IPS DF 6.9 (cell line): ENCODE measurements at places on chromosomes 12 and 14.

GRCh38 chr14:104932676-104933631 is 8.3 kb downstream of the PLD4 start:
- H3K36me3 ChIP-seq: no peaks in the 10 kb centered on the region
- H3K27ac ChIP-seq: no peak overlapping the region
- peak overlapping the region; percentile 40; the same call in 1 of the 2 replicates for H3K4me3 ChIP-seq
- peaks cover 30% of the 10 kb centered on the region for H3K27me3 ChIP-seq

- no peak for DNase-seq
- no peak overlapping the region for H3K27ac ChIP-seq
- no peak overlapping the region for H3K4me3 ChIP-seq
- no peaks in the 10 kb centered on the region for H3K36me3 ChIP-seq
Measured at GRCh38 chr14:86357119-86357518, 827.2 kb downstream of the FLRT2 start.

DNA sequence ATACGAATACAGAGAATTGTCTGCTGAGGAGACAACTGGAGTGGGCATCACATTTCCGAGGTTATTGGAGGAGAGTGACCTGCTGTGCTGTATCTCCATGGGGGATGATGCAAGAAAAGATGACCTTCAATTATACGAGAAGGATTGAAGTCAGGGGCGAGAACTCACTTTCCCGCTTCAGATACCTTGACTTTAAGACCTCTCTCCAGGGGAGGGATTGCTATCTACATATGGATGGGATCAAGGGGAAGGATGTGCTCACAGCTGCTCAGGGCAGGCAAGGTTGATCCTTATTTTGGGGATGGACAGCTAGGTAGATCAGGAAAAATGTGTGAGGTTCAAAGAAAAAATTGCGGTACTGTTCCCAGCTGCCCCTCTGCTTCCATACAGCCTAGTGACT is 24.4 kb downstream of the NEUROD4 start:
- no peaks in the 10 kb centered on the region for H3K36me3 ChIP-seq
- H3K4me1 ChIP-seq: peaks cover 2% of the 10 kb centered on the region; the same call in 1 of the 2 replicates
- no peak for DNase-seq
- H3K27me3 ChIP-seq: no peaks in the 10 kb centered on the region

- H3K36me3 ChIP-seq: no peaks in the 10 kb centered on the region
- no peak overlapping the region for H3K4me3 ChIP-seq
- H3K4me1 ChIP-seq: peaks cover 14% of the 10 kb centered on the region
- H3K27ac ChIP-seq: no peak overlapping the region
Measured at GRCh38 chr12:4448371-4448940, 2.8 kb upstream of the FGF6 start.

DNA sequence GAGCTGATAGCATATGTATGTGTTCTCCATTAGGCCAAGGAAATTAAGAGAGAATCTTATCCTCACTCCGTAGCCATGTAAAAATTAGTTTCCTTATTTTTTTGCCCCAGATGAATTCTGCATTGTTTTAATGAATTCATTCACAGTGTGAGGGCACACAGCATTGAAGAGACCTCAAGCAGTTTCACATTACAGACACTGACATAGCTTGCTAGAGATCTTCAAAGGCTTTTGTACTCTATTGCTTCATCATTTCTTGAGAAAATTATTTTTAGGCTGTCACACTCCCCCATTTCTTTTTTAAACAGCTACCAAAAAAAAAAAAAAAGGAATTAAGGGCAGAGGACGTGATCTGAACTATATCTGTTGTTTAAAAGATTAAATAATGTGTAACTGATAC is 251.1 kb downstream of the BCAT1 start:
- H3K27ac ChIP-seq: no peak overlapping the region
- no peak for DNase-seq
- H3K27me3 ChIP-seq: no peaks in the 10 kb centered on the region
- H3K4me1 ChIP-seq: 0 out of 2 replicates have a peak, but pooled peaks cover 1% of the 10 kb centered on the region

DNA sequence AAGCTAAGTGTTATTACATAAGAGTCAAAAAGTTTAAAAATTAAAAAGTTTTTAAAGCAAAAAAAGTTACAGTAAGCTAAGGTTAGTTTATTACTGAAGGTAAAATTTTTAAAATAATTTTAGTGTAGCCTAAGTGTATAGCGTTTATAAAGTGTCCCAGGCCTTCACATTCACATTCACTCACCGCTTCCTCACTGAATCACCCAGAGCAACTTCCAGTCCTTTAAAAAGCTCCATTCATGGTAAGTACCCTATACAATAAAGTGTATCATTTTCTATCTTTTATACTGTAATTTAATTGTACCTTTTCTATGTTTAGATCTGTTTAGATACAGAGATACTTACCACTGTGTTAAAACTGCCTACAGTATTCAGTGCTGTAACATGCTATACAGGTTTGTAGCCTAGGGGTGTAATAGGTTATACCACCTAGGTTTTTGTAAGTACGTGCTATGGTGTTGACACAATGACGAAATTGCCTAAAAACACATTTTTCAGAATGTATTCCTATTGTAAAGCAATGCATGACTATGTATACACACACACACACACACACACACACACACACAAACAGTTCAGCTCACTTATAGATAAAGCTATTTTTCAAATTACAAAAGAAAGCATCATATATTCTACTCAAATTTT is 3.7 kb downstream of the CLEC14A start:
- H3K4me3 ChIP-seq: no peak overlapping the region
- H3K4me1 ChIP-seq: no peaks in the 10 kb centered on the region
- DNase-seq: no peak
- peaks cover 29% of the 10 kb centered on the region for H3K27me3 ChIP-seq

DNA sequence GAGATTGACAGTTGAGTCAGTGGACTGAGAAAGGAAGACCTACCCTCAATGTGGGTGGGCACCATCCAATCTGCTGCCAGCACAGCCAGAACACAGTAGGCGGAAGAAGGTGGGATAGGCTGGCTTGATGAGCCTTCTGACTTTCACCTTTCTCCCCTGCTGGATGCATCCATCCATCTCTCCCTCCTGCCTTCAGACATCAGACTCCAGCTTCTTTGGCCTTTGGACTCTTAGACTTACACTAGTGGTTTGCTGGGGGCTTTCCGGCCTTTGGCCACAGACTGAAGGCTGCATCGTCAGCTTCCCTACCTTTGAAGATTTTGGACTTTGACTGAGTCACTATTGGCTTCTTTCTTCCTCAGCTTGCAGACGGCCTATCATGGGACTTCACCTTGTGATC is 456.5 kb upstream of the MIS18BP1 start:
- H3K4me3 ChIP-seq: no peak overlapping the region
- no peaks in the 10 kb centered on the region for H3K36me3 ChIP-seq
- no peak overlapping the region for H3K27ac ChIP-seq
- H3K27me3 ChIP-seq: no peaks in the 10 kb centered on the region
- no peaks in the 10 kb centered on the region for H3K4me1 ChIP-seq

- no peak overlapping the region for H3K27ac ChIP-seq
- no peaks in the 10 kb centered on the region for H3K4me1 ChIP-seq
- H3K36me3 ChIP-seq: no peaks in the 10 kb centered on the region
- H3K4me3 ChIP-seq: no peak overlapping the region
- H3K27me3 ChIP-seq: no peaks in the 10 kb centered on the region
Measured at GRCh38 chr14:68320495-68320894, 472.4 kb downstream of the ZFP36L1 start.

DNA sequence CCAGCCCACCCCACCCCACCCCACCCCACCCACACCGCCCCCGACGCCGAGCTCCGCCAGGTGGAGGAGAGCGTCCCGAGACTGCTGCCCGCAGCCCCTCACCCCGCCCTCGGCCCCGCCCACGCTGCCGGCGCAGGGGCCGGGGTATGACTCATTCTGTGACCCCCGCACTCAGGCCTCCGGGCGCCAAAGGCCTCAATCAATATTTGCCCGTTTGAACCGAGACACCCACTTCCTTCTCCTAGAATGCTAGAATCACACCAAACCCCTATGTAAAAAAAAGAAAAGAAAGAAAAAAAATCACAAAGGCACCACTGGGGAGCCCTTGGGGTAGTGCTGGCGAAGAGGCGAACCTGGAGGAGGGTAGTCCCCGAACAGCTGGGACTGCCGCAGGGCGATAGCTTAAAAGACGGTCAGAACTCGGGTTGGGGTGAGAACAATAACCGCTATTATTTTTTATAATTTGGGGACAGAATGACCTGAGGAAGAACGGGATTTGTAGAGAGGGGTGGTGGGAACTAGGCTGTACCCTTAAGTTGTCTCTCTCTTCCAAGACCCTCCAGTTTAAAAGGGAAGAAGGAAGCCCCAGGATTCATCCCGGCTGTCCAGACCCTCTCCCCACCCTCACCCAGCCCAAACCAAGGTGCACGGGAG is 894 bp downstream of the KRT8 start:
- no peak overlapping the region for H3K27ac ChIP-seq
- H3K36me3 ChIP-seq: peaks cover 21% of the 10 kb centered on the region; the same call in 1 of the 2 replicates
- peak overlapping the region; percentile 68 for H3K4me3 ChIP-seq
- DNase-seq: no peak

- H3K27ac ChIP-seq: no peak overlapping the region
- no peak overlapping the region for H3K4me3 ChIP-seq
- peaks cover 1% of the 10 kb centered on the region; the same call in 1 of the 2 replicates for H3K4me1 ChIP-seq
Measured at GRCh38 chr14:57274551-57274950, 5.8 kb downstream of the AP5M1 start.

- peaks cover 5% of the 10 kb centered on the region; the same call in 1 of the 2 replicates for H3K4me1 ChIP-seq
- DNase-seq: no peak
- H3K27me3 ChIP-seq: no peaks in the 10 kb centered on the region
- no peaks in the 10 kb centered on the region; the same call in 1 of the 2 replicates for H3K36me3 ChIP-seq
- H3K4me3 ChIP-seq: no peak overlapping the region
Measured at GRCh38 chr12:94305130-94305957, 154.3 kb downstream of the CEP83 start.

DNA sequence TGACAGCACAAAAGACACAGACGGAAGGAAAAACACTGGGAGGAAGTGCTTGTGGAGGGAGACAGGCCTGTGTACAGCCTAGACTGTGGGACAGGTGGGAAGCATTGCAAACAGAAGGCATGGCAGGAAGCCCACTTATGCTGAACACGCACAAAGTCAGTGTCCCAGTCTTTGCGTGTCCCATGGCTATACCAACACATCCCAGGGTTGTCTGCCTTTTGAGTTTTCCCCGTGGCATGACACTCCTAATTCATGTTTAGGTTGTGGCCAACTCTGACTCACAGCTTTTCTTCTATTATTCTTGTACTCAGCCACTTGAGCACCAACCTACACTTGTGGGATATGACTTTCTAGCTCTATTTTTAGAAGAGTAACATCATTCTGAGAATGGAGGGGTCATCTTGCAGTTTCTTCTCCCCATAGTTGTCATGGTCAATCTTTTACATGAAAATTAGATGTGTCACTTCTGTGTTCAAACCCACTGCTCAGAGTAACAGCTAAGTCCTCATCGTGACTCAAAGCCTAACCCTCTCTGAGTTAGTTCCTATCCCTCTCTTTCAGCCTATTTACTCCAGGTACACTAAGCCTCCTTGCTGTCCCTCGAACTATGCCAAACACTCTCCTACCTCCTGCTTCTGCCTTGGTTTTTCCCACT is 27.5 kb upstream of the JPH4 start:
- DNase-seq: no peak
- H3K27ac ChIP-seq: no peak overlapping the region
- H3K4me3 ChIP-seq: no peak overlapping the region
- no peaks in the 10 kb centered on the region for H3K36me3 ChIP-seq
- no peaks in the 10 kb centered on the region for H3K27me3 ChIP-seq
- H3K4me1 ChIP-seq: no peaks in the 10 kb centered on the region; the same call in 1 of the 2 replicates

- H3K27ac ChIP-seq: no peak overlapping the region
- no peaks in the 10 kb centered on the region for H3K36me3 ChIP-seq
- H3K27me3 ChIP-seq: no peaks in the 10 kb centered on the region
- no peaks in the 10 kb centered on the region for H3K4me1 ChIP-seq
- no peak for DNase-seq
Measured at GRCh38 chr14:104249089-104249488, 110.7 kb downstream of the KIF26A start.

GRCh38 chr12:109764123-109764522 is 50.5 kb downstream of the FAM222A start:
- no peak overlapping the region for H3K4me3 ChIP-seq
- H3K27me3 ChIP-seq: no peaks in the 10 kb centered on the region
- H3K4me1 ChIP-seq: no peaks in the 10 kb centered on the region; the same call in 1 of the 2 replicates
- no peak for DNase-seq

GRCh38 chr12:115000038-115000437 is 316.1 kb upstream of the TBX3 start:
- no peaks in the 10 kb centered on the region for H3K36me3 ChIP-seq
- H3K27me3 ChIP-seq: no peaks in the 10 kb centered on the region
- no peak overlapping the region for H3K27ac ChIP-seq
- H3K4me3 ChIP-seq: no peak overlapping the region
- DNase-seq: no peak
- H3K4me1 ChIP-seq: no peaks in the 10 kb centered on the region; the same call in 1 of the 2 replicates
